ENCODE measurements at places on chromosomes 7 and 10. TPM values are rescaled to one million over a fixed set of nuclear protein-coding genes. Genes with fewer than 3 reads are reported as not detected.
A peak's percentile ranks its signal among the peaks of the same experiment; 100 is the strongest.

- no peak overlapping the region for H3K27ac ChIP-seq
- no peak for DNase-seq
Observed at GRCh38 chr10:94361171-94361794, 1.5 kb downstream of the NOC3L start.

DNA sequence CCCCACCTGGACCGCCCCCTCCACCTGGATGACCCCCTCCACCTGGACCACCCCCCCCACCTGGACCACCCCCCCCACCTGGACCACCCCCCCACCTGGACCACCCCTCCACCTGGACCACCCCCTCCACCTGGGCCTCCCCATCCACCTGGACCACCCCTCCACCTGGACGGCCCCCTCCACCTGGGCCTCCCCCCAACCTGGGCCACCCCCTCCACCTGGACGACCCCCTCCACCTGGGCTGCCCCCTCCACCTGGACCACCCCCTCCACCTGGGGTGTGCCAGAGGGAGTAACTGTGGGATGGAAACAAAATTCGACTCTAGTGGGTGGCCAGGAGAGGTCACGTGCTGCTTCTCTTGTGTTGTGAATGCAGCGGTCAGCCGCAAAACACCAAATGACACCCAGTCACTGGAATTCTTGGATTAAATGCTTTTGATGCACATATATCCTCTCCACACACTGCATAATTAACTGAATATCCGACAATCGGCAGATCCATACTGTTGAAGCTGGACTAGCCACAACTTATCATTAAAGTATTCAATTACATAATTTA is 316.7 kb downstream of the PTPRN2 start:
- H3K4me3 ChIP-seq = no peak overlapping the region
- no peak overlapping the region for H3K27ac ChIP-seq
- no peaks in the 10 kb centered on the region for H3K4me1 ChIP-seq
- H3K27me3 ChIP-seq = no peaks in the 10 kb centered on the region

GRCh38 chr10:109696981-109697775 is 226.1 kb downstream of the XPNPEP1 start:
- H3K27me3 ChIP-seq = no peaks in the 10 kb centered on the region
- H3K4me1 ChIP-seq = no peaks in the 10 kb centered on the region
- no peak overlapping the region for H3K4me3 ChIP-seq
- H3K27ac ChIP-seq = no peak overlapping the region
- no peak for DNase-seq

DNA sequence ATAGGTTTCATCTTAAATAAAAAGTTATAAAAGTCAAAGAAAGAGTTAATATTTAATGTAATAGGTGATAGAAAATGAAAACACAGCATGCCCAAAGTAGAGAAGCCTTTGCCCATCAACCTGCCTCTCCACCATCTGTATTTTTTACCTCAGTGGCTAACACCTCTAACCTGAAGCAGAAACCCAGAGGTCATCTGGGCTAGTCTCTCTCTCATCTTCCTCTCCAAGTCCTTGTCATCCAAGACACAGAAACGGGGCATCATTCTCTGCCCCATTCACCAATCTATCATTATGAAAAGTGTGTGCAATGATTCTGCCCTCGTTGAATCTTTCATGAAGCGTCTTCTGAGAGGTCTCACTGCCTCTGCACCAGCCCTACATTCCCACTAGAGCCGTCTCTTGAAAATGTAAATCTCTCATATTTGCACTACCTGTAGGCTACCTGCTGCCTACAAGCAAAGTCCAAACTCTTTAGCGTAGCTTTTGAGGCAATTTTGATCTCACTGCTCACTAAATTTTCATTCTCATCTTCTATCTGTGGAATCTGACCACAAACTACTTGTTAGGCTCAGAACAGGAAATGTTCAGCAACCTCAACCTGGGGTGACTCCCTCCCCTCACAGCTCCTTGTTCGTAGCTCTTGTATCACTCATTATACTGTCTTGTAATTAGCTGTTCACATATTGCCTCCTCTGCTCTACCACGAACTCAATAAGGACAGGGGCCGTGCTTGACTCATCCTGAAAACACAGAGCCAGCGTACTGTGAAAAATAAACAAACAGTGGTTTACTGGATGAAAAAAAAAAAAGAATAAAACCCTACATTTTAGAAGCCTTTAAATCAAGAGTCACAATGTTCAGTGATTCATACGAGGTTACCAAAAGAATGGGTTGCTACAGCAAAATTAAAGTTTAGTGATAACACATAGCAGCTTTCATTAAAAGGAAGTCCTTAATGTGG is 83.1 kb downstream of the CTNNA3 start:
- no peaks in the 10 kb centered on the region for H3K36me3 ChIP-seq
- peak overlapping the region; percentile 30 for H3K27ac ChIP-seq
- peak; percentile 84 for DNase-seq
- H3K27me3 ChIP-seq = peaks cover 5% of the 10 kb centered on the region

DNA sequence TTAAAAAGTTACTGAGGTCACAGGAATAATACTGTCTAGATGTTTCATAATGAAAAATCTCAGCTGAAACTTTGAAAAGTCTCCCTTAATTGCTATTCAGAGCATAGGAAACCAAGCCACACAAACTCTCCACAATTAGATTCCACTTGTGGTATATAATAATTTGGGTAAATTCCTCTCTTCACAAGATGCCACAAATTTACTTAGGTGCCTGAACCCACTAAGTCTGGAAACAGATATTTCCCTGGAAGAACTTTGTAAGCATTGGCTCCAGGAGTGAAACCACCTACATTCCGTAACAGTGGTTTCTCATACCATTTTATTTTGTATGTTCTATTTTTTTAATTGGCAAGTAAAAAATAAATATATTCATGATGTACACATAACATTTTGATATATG is 493.4 kb downstream of the SEMA3D start:
- DNase-seq = no peak
- no peaks in the 10 kb centered on the region for H3K4me1 ChIP-seq
- no peaks in the 10 kb centered on the region for H3K36me3 ChIP-seq
- H3K27me3 ChIP-seq = no peaks in the 10 kb centered on the region
- no peak overlapping the region for H3K27ac ChIP-seq

The NUPR2 gene
- not detected for total RNA-seq
